ENCODE measurements at places on chromosomes 5 and 9.
A peak's percentile ranks its signal among the peaks of the same experiment; 100 is the strongest.

DNA sequence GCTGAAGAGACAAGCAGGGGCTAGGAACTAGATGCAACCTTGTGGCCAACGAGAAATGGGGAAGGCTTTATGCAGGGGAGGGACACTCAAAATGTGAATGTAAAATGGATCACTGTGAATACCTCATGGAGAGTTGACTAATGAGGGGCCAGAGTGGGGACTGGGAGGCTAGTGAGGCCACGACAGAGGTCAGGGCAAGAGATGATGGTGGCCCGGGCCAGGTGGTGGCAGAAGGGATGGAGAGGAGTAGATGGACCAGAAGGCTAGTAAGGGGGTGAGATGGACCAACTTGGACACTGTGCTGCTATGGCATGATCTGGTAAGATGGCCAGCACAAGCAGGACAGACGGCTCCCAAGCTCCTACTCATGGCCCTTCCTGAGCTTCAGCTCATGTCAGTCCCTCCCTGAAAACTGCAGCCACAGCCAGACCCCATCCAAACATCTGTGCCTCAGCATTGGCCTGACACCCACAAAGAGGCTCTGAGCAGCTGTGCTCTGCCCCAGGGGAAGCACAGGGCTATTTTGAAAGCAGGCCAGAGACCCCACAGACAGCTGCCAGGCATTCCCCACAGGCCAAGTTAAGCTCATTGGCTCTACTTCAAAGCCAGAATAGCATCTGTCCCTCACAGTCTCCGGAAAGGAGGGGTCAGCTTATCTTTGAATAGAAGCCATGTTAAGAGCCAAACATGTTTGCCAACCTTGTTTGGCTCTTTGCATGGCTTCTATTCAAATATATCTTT, 22.1 kb downstream of the P4HA2 start:
- peak; percentile 56 for DNase-seq

GRCh38 chr5:92944903-92945604, 636.0 kb downstream of the NR2F1-AS1 start:
- DNase-seq, result no peak

GRCh38 chr9:93303806-93304573, 120.1 kb downstream of the WNK2 start:
- no peak for DNase-seq

DNA sequence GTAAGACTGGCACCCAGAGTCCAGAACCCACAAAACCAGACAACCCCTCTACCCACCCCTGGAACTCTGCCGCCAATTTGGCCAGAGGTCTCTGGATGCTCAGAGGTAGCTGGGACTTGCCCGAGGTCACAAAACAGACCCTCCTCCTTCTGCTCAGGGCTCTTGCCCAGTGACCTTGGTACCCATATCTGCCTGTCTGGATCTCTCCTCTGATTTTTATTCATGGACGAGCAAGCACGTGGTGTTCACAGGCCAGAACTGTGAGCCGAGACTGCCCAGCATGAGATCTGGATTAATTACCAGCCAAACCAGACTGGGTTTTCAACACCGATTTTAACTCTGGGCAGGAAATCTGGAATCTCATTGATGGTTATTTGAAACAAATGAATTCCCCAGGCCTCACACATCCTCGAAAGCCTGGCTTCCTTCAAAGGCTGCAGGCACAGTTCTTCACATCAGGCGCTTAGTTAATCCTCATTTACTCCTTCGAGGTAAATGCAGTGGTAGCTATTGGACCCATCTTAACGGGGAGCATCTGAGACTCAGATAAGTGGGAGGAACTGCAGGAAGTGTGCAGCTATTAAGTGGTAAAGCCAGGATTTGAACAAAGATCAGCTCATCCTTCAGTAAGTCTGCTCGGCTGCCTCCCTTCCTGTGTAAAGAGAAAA, 21.4 kb downstream of the COL27A1 start:
- no peak for DNase-seq

All from NCI-H1694 treated with DMSO at 0.1 percent for 48 hours (cell line).